ENCODE measurements at places on chromosomes 16 and 17. TPM values are rescaled to one million over a fixed set of nuclear protein-coding genes. Genes with fewer than 3 reads are reported as not detected.
A peak's percentile ranks its signal among the peaks of the same experiment; 100 is the strongest.

C16orf96 gene
- 0.25 TPM for total RNA-seq

AOC3 gene
- total RNA-seq: 6.9 TPM

ACSM2B gene
- 46.0 TPM for total RNA-seq

DLX3 gene
- not detected for total RNA-seq

PSME3 gene
- 46.7 TPM for total RNA-seq

RNF222 gene
- not detected for total RNA-seq

INO80E gene
- 24.8 TPM for total RNA-seq

NAGS gene
- total RNA-seq: 21.5 TPM

HOXB9 gene
- not detected for total RNA-seq

DNA sequence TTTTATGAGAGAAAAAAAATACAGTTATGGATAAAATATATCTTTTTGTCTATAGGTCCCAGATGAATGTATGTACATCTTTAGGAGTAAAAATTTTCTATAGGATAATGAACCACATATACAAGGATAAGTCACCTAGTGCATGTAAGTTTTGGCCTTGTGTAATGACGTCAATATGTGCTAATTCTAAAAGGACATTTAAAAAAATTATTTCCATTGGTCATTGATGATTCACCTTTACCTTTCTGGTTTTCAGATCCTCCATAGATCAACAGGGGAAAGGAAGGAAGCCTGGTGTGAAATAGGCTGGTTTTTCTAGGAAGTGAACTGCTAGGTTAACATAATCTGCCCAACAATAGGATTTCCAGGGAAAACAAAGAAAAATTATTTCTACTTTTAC is 684.3 kb upstream of the SOX9 start:
- H3K27ac ChIP-seq: no peak overlapping the region
- no peaks in the 10 kb centered on the region for H3K4me1 ChIP-seq
- no peak for DNase-seq
- H3K4me3 ChIP-seq: no peak overlapping the region

- no peaks in the 10 kb centered on the region for H3K27me3 ChIP-seq
- H3K4me3 ChIP-seq: no peak overlapping the region
- H3K36me3 ChIP-seq: no peaks in the 10 kb centered on the region
- no peak overlapping the region for H3K27ac ChIP-seq
- DNase-seq: no peak
Measured at GRCh38 chr17:13750816-13751793, 149.4 kb upstream of the HS3ST3A1 start.

DNA sequence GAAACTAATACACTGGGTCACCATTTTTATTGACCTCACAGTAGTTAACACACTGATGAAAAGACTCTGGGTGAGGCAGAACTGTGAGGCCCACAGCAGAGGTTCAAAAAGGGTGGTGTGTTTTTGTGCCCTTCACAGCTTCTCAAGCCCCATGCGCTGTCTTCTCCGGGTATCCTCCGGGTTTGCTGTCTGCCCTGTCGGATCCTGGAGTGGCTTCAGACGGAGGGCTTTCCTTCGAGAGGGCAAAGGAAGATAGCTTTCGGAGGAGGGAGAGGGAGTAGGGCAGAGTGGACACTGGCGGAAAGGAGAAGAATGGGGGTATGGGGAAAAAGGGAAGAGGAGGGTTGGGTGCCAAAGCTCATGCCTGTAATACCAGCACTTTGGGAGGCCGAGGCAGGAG is 80.8 kb downstream of the CYLD start:
- H3K4me3 ChIP-seq: no peak overlapping the region
- H3K36me3 ChIP-seq: no peaks in the 10 kb centered on the region
- H3K27ac ChIP-seq: no peak overlapping the region
- DNase-seq: no peak

GRCh38 chr17:72631949-72632684 is 460.4 kb downstream of the SLC39A11 start:
- H3K4me3 ChIP-seq: no peak overlapping the region
- no peaks in the 10 kb centered on the region for H3K27me3 ChIP-seq
- no peak overlapping the region for H3K27ac ChIP-seq
- H3K36me3 ChIP-seq: no peaks in the 10 kb centered on the region
- H3K4me1 ChIP-seq: no peaks in the 10 kb centered on the region
- DNase-seq: no peak

GRCh38 chr17:69066482-69066881 is 5.8 kb upstream of the ABCA9 start:
- no peak for DNase-seq
- no peaks in the 10 kb centered on the region for H3K27me3 ChIP-seq
- no peaks in the 10 kb centered on the region for H3K36me3 ChIP-seq

- H3K27me3 ChIP-seq: no peaks in the 10 kb centered on the region
- no peak overlapping the region for H3K4me3 ChIP-seq
- no peaks in the 10 kb centered on the region for H3K4me1 ChIP-seq
- no peak for DNase-seq
- H3K27ac ChIP-seq: no peak overlapping the region
- H3K36me3 ChIP-seq: no peaks in the 10 kb centered on the region
Measured at GRCh38 chr16:86044881-86045590, 146.1 kb downstream of the IRF8 start.

- DNase-seq: no peak
- no peaks in the 10 kb centered on the region for H3K36me3 ChIP-seq
- H3K27me3 ChIP-seq: no peaks in the 10 kb centered on the region
- no peak overlapping the region for H3K27ac ChIP-seq
- H3K4me1 ChIP-seq: no peaks in the 10 kb centered on the region
Measured at GRCh38 chr17:14135906-14136590, 66.7 kb downstream of the COX10 start.

DNA sequence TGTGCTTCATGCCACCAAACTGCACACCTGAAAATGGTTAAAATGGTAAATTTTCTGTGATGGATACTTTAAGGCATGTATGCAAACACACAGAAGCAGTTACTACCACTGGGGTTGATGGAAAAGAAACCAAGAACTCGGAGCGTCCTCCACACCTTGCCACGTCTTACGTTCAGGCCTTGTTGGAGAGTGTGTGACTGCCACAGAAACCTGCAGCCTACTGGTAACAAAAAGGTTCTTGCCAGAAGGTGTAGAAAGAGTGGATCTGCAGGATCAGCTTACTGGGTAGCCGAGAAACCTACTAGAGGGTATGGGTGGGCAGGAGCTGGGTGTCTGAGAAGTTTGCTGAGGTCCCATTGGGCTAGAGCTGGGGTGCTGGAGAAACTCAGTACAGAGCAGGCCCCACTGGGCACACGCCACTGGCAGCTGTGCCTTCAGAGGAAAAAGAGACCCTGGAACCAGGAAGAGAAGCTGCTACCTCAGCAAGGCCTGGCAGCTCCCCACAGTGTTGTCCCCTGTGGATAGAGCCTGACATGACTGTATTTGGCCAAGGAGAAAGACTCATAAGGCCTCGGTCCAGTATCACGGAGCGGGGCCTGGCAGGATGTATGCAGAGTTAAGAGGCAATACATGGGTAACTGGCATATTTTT is 204.6 kb downstream of the SEC14L1 start:
- H3K27ac ChIP-seq: no peak overlapping the region
- DNase-seq: no peak
- no peaks in the 10 kb centered on the region for H3K27me3 ChIP-seq
- H3K4me1 ChIP-seq: peaks cover 6% of the 10 kb centered on the region
- H3K36me3 ChIP-seq: no peaks in the 10 kb centered on the region
- H3K4me3 ChIP-seq: no peak overlapping the region

- peaks cover 22% of the 10 kb centered on the region for H3K4me1 ChIP-seq
- H3K4me3 ChIP-seq: no peak overlapping the region
- H3K27me3 ChIP-seq: no peaks in the 10 kb centered on the region
- DNase-seq: no peak
- H3K27ac ChIP-seq: no peak overlapping the region
- H3K36me3 ChIP-seq: peaks cover 19% of the 10 kb centered on the region
Measured at GRCh38 chr17:28725166-28725659, 820 bp downstream of the TLCD1 start.

DNA sequence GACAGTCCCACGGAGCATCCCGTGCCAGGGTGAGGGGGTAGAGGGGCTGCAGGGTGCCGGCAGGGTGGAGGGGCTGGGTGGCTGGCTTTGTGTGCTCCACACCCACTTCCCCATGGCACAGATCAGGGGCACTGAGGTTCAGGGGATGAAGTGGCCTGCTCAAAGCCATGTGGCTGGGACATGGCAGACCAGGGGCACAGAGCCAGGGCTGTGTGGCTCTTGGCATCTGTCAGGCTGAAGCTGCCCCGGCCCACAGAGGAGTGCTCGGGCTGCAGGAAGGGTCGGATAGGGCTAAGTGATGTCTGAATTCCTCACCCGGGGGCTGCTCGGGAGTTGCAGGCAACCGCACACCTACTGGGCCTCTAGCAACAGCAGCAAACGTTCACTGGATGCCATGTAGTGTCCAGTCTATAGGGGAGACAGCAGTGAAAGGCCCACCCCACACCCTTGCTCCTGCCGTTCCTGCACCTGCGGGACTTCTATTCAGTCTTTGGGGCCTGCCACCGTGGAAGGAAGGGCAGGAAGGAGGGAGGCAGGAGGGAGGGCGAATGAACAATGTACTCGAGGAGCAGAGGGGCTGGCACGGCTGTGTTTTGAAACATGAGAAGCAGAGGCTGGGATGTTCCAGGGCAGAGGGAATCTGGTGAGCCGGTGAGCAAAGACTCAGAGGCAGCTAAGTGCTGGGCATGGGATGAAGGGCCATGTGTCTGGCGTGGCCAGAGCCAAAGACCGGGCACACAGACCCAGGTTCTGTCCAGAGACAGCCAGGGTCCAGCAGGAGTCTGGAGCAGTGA is 15.1 kb downstream of the SLC5A10 start:
- H3K36me3 ChIP-seq: peaks cover 6% of the 10 kb centered on the region
- DNase-seq: no peak
- H3K27me3 ChIP-seq: no peaks in the 10 kb centered on the region
- peaks cover 21% of the 10 kb centered on the region for H3K4me1 ChIP-seq

- no peak for DNase-seq
- H3K4me3 ChIP-seq: no peak overlapping the region
- H3K27me3 ChIP-seq: no peaks in the 10 kb centered on the region
- H3K36me3 ChIP-seq: no peaks in the 10 kb centered on the region
Measured at GRCh38 chr16:52786091-52786490, 239.1 kb upstream of the TOX3 start.

- H3K4me1 ChIP-seq: no peaks in the 10 kb centered on the region
- H3K27me3 ChIP-seq: no peaks in the 10 kb centered on the region
- H3K4me3 ChIP-seq: no peak overlapping the region
- no peak for DNase-seq
- no peaks in the 10 kb centered on the region for H3K36me3 ChIP-seq
Measured at GRCh38 chr16:18062713-18063112, 273.8 kb downstream of the NPIPA8 start.

- peaks cover 18% of the 10 kb centered on the region for H3K4me1 ChIP-seq
- H3K4me3 ChIP-seq: no peak overlapping the region
- H3K27me3 ChIP-seq: no peaks in the 10 kb centered on the region
- no peak for DNase-seq
Measured at GRCh38 chr16:53080345-53081031, 25.7 kb downstream of the CHD9 start.

DNA sequence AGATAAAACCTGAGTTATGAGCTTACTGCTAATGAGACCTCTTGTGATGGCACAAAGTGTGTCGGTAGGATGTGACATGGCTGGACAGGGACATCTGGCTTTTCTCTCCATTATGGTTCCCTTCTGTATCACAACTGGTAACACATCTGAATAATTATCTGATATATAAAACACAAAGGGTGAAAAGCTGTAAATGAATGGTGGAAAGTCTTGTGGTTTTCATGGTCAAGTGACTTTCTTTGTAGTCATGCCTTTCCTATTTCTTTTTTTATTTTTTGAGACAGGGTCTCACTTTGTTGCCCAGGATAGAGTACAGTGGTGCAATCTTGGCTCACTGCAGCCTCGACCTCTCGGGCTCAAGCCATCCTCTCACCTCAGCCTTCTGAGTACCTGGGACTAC is 35.3 kb upstream of the ZFHX3 start:
- H3K4me3 ChIP-seq: no peak overlapping the region
- DNase-seq: no peak
- no peak overlapping the region for H3K27ac ChIP-seq
- no peaks in the 10 kb centered on the region for H3K36me3 ChIP-seq
- no peaks in the 10 kb centered on the region for H3K27me3 ChIP-seq
- no peaks in the 10 kb centered on the region for H3K4me1 ChIP-seq

DNA sequence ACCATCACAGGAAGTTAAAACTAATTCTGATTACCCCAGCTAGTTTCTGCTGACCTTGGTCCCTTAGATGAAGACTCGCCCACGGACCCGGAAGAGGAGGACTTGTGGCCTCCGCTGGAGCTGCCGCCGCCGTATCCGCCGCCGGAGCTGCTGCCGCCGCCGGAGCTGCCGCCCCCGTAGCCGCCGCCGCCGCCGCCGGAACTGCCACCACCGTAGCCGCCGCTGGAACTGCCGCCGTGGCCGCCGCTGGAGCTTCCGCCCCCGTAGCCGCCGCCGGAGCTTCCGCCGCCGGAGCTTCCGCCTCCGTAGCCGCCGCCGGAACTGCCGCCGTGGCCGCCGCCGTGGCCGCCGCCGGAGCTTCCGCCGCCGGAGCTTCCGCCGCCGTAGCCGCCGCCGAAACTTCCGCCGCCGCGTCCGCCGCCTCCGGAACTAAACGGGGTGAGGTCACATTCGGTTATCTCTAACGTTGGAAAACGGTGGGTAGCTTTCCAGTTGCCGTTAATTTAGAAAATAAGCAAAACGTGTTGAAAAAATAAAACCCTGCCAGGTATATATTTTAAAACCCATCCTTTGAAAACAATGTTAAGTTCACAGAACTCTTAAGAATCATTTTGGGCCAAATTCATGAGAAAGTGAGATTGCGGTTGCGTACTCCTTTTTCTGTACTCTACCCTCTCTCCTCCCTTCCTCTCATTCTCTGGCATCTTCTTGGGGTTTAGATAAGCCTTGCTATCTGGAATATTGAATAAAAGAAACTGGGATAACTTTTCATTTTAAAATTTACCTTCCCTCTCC is 3.5 kb downstream of the KRT10 start:
- no peaks in the 10 kb centered on the region for H3K36me3 ChIP-seq
- DNase-seq: peak; percentile 85
- no peaks in the 10 kb centered on the region for H3K27me3 ChIP-seq
